ENCODE measurements at places on chromosomes 2 and 18.

DNA sequence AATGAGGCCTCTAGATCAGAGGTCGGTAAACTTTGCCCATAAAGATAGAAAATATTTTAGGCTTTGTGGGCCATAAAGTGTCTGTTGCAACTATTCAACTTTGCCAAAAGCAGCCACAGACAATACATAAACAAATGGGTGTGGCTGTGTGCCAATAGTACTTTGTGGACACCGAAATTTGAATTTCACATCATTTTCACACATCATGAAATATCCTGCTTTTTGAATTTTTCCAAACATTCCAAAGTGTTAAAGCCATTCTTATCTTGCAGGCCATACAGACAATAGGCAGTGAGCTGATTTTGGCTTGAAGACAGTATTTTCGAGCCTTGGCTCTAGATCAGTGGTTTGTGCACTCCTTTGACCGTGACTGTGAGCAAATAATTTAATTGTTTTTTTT, 51.1 kb upstream of the EPC2 start:
- no peak for DNase-seq

DNA sequence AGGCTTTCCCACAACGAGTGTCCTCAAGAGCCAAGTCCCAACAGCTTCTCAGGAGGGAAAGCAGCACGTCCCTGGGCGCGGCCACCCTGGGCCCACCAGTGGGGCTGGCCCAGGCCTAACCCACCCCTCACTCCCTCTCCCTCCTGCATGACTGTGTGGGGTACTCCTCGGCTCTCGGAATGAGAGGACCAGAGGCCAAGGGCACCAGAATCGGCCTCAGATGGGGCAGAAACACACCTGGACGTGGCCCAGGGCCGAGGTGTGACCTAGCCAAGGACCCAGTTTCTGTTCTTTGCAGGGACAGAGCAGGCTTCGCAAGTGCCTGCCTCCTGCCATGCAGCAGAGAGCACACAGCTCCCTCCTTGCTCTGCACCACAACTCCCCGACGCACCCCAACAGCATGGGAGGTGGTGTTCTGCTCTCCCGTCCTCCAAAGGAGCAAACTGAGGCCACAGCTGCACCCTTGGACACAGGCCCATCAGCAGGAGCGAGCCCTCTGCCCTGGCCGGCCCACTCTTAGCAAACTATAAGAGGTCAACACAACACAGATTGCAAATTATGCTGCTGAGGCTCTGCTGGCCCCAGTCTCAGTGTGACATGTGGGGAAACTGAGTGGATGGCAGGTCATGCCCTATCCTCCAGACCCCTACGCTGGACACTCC, 19.7 kb downstream of the HS6ST1 start:
- DNase-seq = no peak

- peak; percentile 20 for DNase-seq
Observed at GRCh38 chr2:10329880-10330699, 27.4 kb downstream of the HPCAL1 start.

- no peak for DNase-seq
Observed at GRCh38 chr2:190970160-190970559, 43.8 kb downstream of the STAT1 start.

- DNase-seq = peak; percentile 21
Observed at GRCh38 chr2:184558713-184559464, 39.4 kb upstream of the ZNF804A start.

- no peak for DNase-seq
Observed at GRCh38 chr2:201342923-201343322, 14.2 kb downstream of the FLACC1 start.

- DNase-seq = no peak
Observed at GRCh38 chr2:24080701-24081100, 3.9 kb downstream of the TP53I3 start.

All from RKO (cell line).